Breast epithelium (tissue), 4 donors: ENCODE measurements at places on chromosomes 1 and 21.

GRCh38 chr1:3910049-3910731, 10.1 kb upstream of the C1orf174 start:
- DNase-seq = no peak

GRCh38 chr1:219961684-219962083, 33.3 kb upstream of the SLC30A10 start:
- DNase-seq = no peak

DNA sequence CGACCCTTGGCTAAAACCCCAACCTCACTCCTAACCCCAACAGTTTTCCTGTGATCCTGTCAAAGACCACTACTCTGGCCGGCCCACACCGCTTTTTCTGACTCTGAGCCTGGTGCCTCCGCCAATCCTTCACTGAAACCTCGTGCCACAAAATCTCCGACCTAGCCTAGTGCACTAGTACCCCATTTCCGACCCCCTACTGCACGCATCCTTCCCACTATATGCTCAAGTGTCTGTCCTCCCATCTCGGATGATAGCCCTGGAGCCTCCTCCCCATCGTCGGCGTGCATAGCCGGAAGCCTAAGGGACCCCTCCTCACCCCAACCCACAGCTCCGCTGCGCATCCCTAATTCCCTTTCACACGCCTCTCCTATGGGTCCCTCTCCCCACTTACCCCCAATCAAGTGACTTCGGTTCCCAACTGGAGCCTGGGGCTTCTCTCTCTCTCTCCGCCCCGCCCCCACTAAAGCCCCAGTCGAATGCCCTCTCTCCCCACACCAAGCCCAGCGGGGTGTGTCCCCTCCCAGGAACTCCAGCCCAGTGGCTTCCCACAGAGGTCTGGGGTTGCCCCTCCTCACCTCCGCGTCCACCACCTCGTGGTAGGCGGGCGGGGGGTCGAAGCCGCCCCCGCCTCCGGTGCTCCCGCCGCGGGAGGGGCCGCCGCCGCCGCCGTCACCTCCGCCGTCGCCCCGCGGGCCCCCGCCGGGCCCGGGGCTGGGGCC, 791 bp downstream of the USP24 start:
- no peak for DNase-seq

- DNase-seq = no peak
These were observed 63.4 kb downstream of the WDR64 start for GRCh38 chr1:241715435-241715834.

DNA sequence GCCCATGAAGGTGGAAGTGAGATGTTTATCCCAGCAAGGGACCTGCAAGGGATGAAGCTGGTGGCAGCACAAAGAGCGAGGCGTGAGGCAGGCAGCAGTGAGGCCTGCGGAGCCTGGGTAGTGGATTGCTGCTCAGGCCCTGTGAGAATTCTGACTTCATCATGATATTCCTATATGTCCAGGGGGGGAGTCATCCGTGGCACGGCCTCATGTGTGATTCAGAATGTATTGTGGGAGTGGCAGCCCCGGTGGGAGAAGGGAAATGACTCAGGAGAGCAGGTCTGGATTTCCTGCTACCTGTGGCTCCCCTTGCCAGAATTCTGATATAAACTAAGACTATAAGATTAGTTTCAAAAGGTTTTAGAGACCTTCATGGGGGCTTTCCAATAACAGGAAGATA, 240.9 kb downstream of the CAMTA1 start:
- no peak for DNase-seq

DNA sequence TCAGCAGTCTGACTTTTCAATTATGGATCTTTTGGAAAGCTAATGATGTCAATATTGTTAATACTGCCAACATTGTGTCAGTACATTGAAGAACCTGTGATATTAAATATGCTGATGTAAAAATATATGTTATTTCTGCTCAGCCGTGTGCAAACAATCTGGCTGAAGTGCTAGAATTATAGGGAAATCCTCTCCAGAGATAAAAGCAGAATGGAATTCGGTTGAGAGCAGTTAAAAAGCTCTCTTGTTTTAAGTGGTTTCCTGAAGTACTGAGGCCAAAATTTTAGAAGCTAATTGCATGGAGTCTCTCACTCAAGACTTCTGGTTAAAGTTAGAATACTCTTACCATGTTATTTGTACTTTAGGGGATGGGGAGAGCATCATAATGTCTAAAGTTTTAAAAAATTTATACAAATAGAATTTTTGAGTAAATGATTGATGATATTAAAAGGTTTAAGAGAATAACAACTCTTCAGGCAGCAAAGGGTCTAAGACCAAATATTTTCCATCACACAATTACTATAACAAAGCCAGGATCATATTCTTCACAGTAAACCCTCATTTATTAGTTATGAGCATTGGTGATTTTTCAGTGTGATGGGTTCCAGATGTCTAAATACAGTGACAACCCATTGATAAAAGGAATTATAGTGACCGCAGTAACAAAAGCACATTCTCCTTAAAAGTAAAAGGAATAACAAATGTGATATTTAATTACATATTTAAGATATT, 834.2 kb upstream of the CXADR start:
- no peak for DNase-seq

DNA sequence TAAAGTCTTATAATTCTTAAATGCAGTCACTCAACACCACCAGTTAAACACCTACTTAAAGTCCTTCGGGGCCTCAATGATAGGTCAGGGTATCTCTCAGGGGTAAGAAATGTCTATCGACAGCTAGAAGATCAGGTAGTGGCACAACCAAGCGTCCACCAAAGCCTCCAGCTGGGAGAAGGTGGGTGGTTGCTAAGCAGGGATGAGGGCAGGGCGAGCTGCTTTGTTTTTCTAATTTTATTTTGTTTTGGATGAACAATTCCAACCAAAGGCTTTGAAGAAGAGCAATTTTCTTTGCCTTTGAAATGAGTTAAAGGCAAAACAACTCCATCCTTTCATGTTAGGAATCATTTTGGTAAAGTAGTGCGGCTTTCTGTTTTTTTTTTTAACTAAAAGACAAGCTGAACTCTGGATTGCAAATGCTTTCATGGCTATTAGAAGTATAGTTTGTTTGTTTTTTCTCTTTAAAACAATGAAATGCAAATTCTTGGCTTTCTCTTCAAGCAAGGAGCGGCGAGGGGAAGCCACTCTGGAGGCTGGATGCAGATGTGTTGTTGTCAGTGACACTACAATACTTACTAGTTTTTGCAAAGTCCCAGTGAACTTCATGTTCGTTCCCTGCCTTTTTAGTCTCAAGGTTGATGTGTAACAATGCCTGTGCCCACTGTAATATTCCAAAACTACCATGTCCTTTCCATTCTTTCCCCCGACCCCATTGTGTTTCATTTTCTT, 106.0 kb downstream of the MRPS6 start:
- DNase-seq = no peak

- DNase-seq = no peak
These were observed 1.6 kb upstream of the STK40 start for GRCh38 chr1:36387141-36387949.

GRCh38 chr1:8678673-8679394, 138.6 kb downstream of the RERE start:
- no peak for DNase-seq

- no peak for DNase-seq
These were observed 121.4 kb downstream of the PLXNA2 start for GRCh38 chr1:208122612-208123358.

DNA sequence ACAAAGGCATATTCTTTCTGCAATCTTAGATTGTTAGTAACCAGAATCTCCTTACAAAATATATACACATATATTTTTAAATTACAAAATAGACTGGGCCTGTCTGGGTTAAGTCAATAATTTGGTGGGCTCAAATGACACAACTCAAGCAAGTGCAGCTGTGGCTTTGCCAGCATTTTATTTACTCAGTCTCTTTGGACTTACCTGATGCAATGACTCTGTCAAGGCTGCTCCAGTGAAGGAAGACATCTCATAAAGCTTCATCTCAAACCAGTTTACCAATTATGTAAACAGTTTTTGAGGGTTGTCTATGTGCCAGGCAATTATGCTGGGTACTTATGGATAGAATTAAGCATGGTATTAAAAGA, 22.8 kb upstream of the ABCA4 start:
- no peak for DNase-seq

DNA sequence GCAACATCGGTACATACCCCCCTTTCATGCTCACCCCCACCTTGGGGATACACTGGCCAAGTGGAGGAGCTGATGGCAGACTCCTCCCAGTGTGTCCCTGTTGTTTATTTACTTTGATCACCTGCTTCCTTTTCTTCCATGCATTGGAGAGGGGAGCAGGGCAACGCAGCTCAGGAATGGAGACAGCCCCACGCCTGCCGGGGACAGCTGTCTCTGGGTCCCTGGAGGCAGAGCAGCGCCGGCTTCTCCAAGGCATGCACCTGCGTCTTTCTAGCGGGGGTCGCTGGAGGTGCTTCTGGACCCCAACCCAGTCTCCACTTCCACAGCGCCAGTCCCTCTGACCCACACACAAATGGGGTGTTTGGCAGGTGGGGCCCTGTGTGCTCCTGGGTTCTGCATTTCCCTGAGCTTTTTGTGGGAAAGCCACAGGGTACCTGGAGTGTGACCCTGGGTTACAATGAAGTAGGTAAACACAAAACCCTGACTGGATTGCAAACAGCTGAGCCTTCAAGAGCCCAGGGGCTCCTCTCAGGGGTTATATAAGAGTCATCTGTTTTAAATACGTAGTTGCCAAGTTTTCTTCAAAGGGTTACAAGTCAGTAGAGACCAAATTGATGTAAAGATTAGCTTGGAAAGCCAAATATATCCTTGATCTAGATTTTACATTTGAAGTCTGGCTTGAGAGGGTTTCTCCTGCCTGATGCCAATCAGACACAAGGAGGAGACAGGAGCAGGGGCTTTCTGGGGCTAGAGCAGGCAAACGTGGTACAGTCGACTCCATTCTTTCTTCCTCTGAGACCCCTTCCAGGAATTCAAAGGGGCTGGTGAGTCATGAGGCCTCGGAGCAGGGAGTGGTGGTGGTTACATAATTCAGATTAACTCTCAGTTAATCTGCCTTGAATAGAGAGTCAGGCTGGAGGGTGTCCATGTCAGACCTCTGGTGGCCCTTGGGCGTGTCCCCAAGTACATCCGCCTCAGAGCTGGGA, 4.5 kb downstream of the AJAP1 start:
- DNase-seq = no peak
